ENCODE measurements at places on chromosomes 1 and 21.

DNA sequence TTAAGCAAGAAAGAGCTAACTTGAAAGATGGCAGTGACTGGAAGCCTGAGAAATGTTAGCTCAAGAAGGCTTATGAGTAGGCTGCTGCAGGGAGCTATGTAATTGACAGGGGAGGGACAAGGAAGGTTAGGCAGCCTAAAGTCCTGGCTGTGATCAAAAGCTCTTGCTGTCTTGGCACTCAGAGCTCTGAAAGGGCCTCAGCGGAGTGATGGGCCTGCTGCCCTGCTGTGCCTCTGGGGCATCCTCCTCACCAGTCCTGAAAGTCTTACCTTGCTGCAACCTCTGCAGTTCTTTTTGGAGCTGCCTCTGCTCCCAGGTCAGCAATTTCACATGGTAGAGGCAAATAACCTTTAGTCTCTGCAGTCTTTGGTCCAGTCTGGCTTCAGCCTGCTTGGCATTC, 1.8 kb downstream of the CCDC190 start:
- DNase-seq, result no peak

DNA sequence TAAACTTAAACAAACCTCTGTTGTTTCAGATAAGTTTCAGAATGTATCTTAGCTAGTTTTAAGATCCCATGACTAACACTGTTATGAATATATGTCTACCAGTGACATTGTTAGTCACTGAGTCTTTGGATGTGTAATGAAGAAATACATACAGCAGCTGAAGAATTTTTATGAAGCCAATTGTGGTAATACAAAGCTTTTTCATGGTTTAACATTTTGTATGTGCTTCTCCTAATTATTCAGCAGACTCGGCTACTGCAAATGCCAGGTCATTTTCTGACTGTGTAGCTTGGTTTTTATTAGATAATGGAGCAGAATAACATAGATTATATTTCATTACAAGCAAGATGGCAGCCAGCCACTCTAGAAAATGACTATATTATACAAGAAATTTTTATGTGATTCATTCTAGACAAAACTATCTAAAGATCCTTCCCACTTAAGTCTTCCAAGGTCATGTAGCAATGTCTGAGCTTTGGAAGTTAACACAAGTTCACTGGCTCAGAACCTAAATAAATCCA, 147.8 kb downstream of the TNFSF18 start:
- no peak for DNase-seq

DNA sequence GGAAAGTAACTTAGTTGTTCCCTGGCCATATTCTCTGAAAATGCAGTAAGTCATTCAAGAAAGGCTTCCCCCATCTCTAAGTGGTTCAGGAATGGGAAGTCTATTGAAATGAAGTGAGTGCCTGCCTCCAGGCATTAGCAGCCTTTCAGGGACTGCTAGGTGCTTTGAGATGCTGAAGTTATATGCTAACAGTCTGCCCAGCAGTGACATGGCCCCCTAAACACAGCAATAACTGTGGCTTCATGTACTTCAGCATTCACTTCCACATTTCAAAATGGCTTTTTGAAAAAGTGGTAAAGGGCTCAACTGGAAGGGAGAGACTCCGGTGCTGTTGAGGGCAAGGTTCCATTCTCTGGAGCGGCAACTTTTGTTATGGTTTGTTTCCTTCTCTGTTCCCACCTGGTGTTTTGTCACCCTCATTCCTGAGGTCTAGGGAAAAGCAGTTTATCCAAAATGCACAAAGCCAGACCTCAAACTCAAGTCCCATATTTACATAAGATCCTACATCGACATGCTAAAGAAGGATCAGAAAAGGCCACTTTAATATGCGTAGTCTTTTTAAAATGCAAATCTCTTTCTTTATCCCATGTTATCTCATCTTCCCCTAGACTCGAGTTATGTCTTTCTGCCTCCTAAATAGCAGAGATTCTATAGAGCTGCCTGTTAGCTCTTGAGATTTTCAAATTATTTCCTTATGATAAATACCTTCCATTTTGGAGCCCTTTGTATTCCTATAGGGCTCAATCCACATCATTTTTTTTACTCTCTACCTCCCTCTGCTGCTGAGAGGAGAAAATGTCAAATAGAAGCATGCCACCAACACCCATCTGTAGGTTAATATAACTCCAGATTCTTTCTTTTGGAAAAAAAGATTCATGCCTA, 34.2 kb upstream of the LRRC8C start:
- DNase-seq, result peak; percentile 10

- DNase-seq, result no peak
These were observed 253.7 kb downstream of the HHAT start for GRCh38 chr1:210582205-210582970.

GRCh38 chr1:58699011-58699762, 675 bp downstream of the MYSM1 start:
- DNase-seq, result no peak

DNA sequence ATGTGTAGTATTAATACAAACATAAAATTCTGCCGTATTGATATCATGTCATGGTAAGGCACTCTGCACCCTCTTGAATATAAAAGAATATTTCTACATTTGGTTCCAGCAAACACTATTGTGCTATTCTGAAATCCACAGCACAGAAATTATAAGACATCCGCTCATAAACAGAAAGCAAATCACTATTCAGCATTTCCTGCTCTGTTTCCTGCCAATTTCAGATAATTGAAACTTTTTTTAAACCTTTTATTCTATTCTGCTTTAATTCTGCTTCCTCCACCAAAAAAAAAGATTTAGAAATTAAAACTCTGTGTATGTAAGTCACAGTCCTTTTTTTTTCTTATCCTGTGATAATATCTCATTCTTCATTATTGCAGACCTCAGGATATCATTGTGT, 39.6 kb upstream of the PLEKHO1 start:
- DNase-seq, result no peak

DNA sequence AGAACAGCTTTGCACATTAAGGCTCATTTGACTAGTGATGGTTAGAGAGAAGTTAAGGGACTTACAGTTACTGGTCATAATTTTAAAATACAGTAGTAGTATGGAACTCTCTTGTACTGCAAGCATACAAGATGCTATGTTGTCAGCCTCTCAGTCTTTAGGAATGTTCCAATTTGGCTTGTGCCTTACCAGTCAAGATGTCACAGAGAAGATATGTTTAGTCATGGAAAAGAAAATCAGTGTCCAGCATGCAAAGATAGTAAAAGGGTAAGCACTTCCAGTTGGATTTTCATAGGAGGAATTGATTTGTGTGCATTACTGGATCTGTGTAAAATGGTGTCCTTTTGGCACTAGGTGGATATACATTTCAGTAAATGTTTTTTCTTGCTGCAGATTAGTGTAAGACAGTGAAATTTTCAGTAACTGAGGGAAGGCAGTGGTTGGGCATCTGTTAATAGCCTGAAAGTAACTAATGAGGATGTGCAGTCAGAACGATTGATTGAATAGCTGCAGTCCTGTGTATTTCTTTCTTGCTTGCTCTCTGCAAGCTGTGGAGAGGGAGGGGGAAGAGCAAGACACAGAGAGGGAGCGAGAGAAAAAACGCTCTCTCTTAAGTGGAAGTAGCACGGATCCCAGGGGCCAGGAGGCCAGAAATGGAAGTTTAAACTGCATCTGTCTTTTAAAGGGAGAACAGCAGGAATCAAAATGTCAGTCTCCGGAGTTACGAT, 108.2 kb downstream of the CLEC20A start:
- DNase-seq, result no peak

DNA sequence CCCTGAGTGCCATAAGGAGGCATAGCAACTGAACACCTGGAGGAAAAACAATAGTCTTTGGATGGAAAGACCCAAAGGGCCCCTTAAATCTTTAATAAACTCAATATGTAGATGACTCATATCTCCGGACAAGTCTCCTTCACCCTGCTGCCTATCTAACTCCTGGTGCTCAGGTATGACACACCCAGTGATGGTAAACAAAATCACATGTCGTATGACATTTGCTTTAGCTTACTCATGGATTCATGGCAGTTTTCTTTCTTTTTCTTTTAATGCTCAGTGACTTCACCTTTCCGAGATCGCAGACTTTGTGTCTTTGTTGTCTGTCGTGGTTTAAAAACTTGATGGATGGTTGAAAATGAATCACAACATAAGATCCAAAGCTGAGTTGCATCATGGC, 208.5 kb upstream of the PROX1 start:
- no peak for DNase-seq
